Left forelimb (tissue), 1 donor: ENCODE measurements at places on chromosomes 5 and 9.

DNA sequence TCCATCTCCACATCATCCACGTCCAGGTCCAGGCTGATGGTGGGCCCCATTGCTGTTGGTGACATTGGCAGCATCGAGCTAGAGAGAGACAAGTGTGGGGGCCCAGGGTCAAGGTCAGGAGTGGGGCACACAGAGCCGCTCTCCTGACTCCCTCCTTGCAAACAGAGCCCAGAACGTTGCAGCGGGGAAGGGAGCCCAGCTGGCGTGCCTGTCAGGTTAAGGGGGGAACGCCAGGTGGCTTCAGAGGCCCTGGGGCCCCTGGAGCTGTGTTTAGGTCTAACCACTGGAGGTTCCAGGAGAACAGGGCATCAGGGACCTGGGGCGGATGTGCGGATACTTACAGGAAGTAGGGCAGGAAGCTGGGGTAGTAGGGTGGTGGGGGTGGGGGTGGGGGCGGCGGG is 7.5 kb downstream of the RNF44 start:
- DNase-seq = no peak

- no peak for DNase-seq
Observed at GRCh38 chr9:123225374-123225813, 43.0 kb downstream of the STRBP start.

DNA sequence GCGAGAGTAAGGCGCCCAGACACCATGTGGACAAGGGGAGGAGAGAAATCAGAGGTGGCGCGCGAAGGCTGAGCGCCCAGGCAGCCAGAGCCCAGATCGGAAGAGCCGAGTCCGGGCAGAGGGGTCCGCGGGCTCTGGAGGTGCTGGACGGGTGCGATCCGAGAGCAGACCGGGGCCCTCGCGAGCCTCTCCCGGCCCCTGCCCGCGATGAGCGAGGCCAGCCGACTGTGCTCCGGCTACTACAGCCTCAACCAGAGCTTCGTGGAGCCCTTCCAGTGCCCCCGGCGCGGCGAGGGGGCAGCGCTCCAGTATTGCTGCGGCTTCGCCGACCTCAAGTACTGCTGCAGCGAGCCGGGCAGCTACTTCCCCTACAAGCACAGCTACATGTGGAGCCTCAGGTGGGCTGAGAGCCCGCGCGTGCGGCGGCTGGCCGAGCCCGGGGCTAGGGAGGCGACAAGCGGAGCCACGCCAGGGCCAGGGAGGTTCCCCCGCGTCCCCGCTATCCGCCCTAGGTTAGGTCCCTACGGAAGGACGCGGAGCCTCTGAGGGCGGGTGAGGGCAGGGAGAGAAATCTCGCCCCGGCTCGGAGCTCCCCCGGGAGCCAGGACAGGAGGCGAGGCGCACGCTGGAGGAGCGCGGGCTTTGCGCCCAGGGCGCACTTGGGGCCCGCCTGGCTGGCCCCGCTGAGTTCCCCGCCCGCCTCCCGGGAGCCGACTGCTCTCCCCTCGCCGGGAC is at the start of gene SHISAL2B:
Gene SHISAL2B (plus strand): TSS at position 87 of the 735 bp plus-strand sequence. CDS start 121 bp downstream, at position 208.
- DNase-seq = no peak

DNA sequence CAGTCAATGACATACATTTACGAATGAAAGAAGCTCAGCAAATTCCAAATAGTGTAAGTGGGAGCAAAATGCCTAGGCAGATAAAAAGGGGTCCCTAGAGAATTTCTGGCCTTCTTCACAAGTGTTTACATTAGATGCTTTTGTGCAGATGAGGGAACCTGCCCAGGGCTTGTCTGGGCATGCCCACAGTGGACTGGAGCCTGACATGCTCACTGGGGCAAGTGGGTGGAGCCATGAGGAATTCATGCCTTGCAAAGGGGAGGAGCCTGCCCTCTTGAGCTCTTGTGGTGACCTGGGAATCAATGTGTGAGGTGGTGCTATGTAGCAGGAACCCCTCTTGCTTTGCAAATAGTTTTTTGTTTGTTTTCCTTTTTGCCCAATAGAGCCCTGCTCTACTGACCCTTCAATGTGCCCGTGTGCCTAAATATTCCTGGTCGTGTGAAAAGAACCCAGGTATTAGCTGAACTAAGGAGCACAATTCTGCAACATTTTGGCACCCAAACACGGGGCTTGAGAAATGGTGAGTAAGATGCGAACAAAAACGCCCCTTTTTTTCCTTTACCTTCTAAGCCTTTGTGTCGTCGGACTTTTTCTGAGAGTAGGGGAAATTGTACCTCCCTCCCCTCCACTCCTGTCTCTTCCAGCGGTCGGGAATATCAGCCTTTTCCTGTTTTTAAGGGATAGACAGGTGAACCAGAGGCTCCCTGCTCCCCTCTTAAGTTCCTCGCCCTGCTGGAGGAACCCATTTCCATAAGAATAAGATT is 433.8 kb upstream of the CDH9 start:
- no peak for DNase-seq

DNA sequence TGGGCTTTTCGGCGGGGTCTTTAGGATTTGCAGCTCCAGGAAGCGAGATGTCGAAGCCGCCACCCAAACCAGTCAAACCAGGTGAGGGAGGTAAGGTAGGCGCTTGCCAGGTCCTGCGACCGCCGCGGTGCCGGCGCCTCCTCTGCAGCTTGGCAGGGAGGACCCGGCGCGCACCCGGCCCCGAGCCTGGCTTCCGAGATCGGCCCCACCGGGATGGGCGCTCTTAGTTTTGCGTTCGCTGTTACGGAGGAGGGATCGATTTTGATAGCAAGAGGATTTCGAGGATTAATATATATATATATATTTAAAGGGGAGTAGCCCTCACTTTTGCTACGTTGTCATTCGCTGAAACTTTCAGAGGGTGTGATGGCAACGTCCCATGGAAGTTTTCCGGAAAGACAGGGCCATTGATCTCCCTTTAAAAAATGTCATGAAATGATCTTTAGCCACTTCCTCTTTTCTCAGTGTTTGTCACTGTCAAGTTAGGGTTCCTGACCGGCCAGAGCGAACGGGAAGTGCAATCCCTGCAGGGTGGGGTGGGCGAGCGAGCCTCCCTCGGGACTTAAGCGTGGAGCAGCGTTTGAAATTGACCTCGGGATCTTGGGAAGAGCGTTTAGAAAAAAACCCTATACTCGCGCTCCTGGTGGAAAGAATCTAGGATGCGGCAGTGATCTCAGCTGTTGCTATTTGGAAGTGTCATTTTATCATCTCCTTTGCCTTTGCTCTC is 495 bp downstream of the OSTF1 start:
- peak; percentile 73 for DNase-seq

GRCh38 chr5:123046222-123046621 is 9.7 kb upstream of the PPIC start:
- DNase-seq = no peak

DNA sequence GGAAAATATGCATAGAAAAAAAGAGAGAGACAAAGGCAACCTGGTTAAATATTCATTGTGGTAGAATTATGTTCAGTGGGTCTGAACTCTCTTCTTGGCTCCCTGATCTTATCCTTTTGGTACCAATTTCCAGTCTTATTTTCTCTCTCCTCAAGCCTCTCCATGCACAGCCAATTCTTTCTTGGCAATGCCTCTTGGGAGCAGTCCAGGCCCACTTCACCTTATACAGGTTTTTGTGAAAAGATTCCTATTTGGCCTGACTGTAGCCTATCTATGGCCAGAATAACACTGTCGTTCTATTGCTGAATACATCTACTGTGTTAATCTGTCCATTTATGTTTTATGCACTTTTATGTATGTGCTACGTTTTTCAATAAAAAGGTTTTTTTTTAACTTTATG is 2.7 kb downstream of the ELOVL7 start:
- DNase-seq = no peak

DNA sequence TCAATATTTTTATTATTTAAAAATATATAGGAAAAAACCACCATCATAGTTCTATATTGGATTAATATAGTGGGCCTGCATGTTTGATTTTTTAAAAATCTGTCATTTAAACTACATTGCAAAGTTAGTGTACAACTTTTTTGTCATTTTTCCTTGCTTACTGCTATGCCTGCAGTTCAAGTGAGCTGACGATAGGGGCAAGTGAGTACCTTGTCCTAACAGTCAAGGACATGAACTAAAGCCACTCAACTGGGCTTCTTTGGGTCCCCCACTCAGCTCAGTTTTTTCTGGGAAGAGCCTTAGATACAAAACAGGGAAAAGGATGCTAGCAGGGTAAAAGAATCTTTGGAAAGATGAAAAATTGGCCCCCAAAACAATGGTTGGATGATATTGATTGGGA is 269.9 kb downstream of the MAN2A1 start:
- no peak for DNase-seq

GRCh38 chr9:27414220-27414761 is 109.8 kb upstream of the IFNK start:
- DNase-seq = peak; percentile 82

GRCh38 chr5:72237415-72237814 is 82.6 kb downstream of the MRPS27 start:
- no peak for DNase-seq

GRCh38 chr5:163658702-163659567 is 153.5 kb downstream of the MAT2B start:
- no peak for DNase-seq

- no peak for DNase-seq
Observed at GRCh38 chr9:131111854-131112311, 13.5 kb upstream of the NUP214 start.

DNA sequence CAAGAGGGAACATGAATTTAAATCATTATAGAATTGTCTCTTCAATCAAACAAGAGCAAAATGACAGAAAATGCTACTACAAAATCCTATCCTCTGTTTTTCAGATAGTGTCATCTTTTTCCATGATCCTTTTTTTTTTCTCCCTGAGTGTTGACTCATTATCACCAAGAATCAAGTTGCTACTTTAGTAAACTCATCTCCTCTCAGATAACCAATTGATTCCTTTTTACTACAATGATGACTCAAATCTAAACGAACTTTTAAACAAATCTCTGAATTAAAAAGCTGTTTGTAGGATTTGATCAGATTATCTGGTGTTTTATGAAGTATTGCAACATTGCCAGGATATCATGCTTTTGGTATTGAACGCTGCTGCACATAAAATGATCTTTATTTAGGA is 23.9 kb upstream of the IL7R start:
- no peak for DNase-seq

DNA sequence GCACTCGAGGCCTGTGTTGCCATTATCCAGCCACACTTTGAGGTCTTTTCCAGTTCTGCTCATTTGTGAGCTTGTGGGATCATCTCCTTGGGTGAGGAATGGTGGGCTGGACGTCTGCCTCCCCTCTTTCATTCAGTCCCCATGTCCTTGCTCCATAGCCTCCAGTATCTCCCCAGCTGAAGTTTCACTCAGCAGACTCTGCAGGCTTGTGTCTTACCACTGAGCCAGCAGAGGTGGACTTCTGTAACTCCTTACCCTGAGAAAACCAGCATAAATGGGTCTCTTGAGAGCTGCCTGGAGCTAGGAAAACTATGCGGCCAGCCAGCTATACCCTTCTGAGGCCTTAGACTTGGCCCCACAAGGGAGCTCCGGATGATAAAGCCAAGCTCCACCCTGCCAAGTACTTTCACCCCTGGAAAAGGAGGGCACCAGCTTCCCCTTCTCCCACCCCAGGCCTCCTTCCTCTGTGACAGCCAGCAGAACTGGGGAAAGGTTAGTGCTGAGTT is 12.2 kb downstream of the IRF1 start:
- no peak for DNase-seq

GRCh38 chr5:171861381-171861780 is 75.8 kb downstream of the SMIM23 start:
- no peak for DNase-seq

GRCh38 chr5:57513785-57514184 is 31.2 kb upstream of the ACTBL2 start:
- no peak for DNase-seq

- no peak for DNase-seq
Observed at GRCh38 chr9:127950513-127951289, 13.0 kb upstream of the DPM2 start.

DNA sequence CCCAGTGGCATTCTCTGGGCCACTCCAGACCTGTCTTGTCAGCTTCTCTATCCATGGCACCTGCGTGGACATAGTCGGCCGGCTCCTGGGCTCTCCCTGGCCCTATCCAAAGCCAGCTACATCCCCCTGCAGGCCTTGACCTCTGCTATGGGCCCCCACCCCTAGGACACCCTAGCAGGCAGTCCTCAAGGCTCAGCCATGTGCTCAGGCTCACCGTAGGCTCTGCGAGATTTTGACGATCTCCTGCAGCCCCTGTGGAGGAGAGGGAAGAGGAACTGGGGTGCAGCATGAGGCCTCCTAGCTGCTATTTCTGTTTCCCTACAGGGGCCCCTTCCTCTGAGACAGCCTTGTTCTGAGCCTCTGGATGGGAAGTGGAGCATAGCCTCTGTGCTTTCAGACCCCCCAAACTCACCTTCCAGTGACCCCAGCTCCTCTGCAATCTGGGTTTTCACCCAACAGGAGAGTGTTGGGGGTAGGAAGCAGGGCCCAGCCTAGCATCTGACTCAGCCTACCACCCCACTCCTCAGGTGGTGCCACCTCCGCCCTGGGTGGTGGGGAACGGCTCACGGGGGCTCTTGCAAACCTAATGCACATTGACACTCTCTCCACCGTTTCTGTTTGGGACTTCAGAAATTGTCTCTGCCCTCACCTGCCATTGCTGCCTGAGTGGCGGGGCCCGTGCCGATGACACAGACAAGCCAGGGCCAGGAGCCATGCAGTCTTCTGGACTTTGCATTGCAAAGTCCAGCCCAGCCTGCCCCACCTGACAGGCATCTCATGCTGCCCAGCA is 36.7 kb downstream of the HRH2 start:
- no peak for DNase-seq

- DNase-seq = no peak
Observed at GRCh38 chr5:18321262-18321942, 687.1 kb downstream of the TAF11L14 start.

DNA sequence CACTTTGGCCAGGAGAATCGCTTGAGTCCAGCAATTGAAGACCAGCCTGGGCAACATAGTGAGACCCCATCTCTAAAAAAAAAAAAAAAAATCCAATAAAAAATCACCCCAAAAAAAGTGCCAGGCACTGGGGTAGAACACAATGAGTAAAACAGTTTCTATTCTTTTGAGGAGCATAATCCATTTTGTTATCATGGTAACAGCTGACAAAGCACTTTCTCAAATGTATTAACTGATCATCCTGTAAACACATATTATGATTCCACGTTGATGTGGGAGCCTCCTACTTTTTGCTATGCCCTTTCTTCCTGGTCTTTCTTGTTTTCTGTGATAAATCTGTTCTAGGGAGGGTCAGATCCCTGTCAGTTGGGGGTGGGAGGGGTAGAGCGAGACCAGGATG is 20.7 kb upstream of the FAM13B start:
- no peak for DNase-seq

DNA sequence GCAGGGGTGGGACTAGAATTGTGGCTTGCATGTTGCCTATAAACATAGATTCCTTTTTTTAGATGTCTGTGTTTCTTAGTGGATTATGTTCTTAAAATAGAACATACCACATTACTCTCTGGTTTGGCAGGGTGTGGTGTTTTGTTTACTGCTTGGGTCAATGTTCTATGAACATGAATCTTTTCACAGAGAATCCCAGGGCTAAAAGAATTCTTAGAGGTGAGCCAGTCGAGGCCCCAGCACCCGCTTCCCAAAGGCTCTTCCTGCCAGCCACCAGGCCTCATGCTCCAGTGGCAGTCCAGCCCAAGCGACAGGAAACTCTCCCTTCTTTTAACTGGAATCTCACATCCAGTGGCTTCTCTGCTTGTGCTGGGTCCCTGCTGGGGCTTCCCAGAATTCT is 126.6 kb downstream of the C9orf152 start:
- no peak for DNase-seq

- DNase-seq = no peak
Observed at GRCh38 chr5:120769312-120769872, 305.3 kb downstream of the PRR16 start.

- DNase-seq = no peak
Observed at GRCh38 chr5:80495891-80496290, 8.0 kb downstream of the FAM151B start.

GRCh38 chr5:7897014-7897600 is 28.2 kb downstream of the MTRR start:
- DNase-seq = no peak
